Fibroblast of the aortic adventitia (primary cell): ENCODE measurements at places on chromosomes 2 and 18.

- DNase-seq, result no peak
Observed at GRCh38 chr2:70226781-70227180, 21.6 kb downstream of the TIA1 start.

DNA sequence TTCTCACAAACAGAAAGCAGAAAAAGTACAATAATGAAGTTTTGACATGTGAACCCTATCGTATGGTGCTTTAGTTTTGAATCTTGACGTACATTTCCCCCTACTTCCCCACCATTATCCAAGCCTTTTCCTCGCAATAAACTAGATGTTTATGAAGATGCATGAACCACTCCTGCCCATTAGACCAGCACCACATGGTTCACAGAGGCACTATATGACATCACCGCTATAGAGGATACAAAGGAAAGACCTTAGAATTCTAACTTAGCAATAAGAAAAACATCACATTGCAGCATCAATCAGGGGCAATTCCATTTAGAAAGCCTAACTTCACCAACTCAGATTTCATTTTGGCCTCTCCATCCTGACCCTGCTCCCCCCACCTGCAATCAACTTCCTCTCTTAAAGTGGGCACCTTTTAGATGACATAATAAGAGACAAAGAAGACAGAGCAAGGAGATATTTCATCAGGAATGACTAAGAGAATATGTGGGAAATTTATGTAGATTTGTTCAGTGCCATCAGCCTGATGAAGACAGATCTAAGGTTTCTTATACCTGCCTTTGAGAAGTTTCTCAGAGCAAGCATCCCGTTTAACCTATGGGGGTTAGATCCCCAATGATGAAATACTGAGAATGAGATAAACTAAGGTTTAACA, 124.9 kb downstream of the PIGN start:
- no peak for DNase-seq

DNA sequence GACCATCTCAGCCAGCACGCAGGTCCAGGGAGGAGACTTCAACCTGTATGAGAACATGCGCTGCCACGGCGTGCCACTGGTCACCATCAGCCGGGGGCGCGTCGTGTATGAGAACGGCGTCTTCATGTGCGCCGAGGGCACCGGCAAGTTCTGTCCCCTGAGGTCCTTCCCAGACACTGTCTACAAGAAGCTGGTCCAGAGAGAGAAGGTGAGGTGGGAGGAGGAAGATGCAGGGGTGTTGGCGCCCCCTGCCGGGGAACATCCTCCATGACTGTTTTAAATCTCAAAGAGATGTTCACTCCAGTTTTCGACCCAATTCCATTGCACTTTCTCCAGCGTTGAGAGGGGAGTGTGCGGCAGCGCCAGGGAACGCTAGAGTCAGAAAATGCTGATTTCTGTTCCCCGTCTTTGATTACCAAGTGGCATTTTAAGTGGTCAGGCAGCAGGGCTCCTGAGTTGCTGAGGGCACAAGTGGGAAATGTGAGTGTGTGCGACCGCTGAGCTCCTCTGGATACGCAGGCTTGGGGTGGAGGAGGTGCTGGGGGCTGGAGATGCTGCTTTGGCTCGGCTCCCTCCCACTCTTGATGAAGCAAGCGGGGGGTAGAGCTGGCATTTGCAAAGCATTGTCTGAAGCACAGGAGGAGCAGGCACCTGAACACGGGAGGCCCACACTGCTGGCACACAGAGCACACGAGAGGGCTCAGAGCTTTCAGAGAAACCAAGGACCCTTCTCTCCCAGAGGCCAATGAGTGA, 27.7 kb upstream of the MAPRE3 start:
- DNase-seq, result peak; percentile 60

DNA sequence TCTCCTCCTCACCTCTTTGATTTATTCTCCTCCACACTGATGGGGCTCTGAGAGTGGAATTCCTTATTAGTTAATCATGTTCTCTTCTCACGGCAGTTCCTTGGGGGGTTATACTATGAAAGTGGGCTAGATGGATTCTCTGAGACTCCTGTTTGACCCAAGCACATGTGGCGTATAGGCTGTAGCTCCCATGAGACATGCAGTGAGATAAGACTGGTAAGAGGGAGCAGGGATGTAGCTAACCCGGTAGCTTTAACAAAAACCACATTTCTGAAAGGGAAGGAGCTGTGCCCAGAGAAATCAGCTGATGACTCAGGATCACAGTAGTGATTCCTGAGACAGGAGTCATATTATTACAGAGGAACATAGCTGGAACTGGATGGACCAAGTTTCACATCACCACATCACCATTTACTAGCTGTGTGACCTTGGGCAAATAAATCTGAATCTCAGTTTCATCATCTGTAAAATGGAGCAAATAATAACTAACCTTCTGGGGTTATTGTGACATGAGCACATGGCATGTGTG, 82.9 kb downstream of the CRIM1 start:
- DNase-seq, result peak; percentile 98

DNA sequence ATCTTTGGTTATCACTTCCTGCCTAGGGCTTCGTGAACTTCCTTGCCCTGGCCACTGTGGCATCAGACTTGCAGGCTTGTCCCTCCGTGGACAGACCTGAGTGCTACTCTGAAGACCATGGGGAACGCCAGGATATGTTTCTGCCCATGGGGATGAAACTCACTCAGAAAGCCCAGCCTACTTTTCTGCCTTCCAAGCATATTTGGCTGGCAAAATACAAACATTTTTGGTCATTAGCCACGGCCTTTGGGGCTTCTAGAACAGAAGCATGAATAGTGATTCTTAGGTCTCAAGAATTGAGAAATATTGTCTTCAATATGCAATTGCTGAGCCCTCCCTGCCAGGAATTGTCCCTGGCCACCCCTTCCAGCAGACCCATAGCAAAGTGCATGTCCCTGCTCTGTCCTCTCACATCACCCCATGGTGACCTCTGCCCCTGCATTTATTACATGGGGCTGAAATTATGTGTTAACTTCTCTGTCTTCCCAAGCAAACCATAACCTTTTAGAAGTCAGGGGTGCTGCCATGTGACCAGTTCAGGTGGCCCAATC, 152.4 kb downstream of the OSR1 start:
- no peak for DNase-seq

- DNase-seq, result no peak
Observed at GRCh38 chr2:7030810-7031209, 113.6 kb downstream of the RNF144A start.

GRCh38 chr2:18551623-18552022, 8.8 kb downstream of the RDH14 start:
- no peak for DNase-seq

GRCh38 chr2:185391543-185391942, 347.1 kb upstream of the FSIP2 start:
- DNase-seq, result no peak

DNA sequence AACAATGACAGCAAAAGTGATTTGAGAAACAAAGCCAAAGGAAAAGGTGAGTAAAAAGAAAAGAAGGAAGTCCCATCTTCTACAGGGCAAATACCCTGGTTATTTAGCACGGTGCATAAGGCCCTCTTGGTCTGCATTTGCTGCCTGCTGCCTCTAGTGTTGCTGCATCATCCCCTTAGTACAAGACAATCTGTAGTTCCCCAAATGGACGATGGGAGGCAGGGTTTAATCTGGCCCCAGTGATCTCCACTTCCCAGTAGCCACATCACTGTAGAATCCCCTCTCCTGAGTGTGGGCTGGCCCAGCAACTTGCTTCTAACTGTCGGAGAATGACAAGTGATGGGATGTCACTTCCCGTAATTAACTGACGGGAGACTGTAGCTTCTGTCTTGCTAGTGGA, 85.1 kb downstream of the CTAGE1 start:
- no peak for DNase-seq

DNA sequence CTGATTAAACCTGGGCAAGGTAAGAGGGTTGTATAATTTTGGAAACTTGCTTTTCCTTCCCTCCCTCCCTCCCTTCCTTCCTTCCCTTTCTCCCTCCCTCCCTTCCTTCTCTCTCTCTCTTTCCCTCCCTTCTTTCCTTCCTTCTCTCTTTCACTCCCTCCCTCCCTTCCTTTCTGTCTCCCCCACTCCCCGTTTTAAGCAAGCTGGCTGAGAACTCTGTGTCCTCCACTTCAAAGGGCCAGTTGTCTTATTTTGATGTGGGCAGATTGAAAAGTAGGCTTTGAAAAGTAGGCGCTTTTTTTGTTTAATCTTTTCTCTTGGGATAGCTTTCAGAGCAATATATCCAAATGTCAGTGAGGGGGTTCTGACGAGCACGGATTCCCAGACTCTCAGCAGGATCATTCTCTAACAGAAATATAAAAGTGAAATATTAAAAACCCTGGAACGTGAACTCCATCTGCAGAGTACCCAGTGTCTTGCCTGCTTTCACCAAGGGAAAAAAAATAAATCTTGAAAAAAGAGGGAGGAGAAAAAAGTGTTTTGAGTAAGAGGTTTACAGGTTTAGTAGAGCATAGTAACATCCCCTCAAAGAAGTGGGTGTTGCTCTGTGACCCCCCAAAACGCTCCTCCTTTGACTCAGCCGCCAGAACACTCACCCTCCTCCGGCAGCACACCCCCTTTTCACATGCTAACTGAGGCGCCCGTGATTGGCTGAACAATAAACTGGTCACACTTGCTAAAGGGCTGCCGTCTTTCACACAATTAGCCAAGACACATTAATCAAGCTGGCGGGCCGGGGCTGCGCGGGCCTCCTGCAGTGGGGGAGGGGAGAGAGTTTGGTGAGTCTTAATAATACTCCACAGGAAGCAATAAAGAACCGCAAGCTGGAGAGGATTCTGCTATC, 52.2 kb downstream of the CDK15 start:
- peak; percentile 31 for DNase-seq

DNA sequence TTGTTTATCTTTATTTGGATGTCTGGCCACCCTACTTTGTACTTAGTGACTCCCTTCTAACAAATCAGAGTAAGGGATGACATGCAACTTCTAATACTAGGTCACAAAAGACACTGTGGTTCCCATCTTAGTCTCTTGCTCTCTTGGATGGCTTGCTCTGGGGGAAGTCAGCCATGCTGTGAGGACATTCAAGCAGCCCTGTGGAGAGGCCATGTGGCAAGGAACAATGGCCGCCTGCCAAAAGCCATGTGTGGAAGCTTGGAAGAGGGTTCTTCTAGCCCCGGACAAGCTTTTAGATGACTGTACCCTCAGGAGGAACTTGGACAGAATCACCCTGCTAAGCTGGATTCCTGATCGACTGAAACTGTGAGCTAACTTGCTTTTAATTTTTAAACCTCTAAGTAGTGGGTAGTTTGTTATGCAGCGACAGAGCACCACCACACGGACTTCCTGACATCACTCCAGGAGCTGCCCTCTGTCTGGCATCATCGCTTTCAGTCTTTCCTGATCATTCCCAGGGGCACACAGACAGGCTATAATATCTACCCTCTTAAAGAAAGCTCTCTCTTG, 116.8 kb upstream of the ODC1 start:
- no peak for DNase-seq

DNA sequence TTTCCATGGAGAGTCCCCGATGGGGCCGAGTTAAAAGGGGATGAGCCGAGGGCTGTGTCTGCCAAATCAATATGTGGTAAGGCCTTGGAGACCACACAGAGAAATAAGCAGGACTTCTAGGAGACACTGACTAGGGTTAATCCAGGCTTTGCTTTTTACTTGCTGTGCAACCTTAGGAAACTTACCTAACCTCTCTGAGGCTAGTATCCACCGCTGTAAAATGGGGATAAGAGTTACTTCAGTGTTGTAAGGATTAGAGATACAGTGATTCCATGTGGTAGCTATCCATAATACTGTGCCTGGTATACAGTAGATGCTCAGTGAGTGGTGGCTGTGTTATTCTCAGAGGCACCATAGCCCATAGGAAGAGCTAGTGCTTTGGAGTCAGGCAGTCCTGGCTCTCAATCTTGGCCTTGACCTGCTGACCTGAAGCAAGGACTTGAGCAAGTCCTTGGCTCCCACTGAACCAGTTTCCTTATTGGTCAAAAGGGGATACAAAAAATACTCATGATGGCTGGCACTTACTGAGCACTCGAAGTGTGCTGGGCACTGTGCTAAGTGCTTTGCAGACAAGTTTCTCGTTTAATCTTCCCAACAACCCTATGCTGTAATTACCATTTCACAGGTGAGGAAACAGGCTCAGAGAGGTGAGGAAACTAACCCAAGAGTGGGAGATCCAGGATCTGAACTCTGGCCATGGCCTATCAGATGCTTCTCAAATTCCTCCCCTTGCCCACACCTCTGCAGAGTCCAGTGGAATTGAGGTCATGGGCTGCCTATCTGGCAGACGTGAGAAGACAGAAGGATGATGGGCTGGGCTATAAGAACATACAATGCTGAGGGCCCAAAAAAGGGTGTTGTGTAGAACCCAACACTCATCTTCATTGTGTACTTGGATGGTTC, 12.0 kb upstream of the DES start:
- DNase-seq, result peak; percentile 8

DNA sequence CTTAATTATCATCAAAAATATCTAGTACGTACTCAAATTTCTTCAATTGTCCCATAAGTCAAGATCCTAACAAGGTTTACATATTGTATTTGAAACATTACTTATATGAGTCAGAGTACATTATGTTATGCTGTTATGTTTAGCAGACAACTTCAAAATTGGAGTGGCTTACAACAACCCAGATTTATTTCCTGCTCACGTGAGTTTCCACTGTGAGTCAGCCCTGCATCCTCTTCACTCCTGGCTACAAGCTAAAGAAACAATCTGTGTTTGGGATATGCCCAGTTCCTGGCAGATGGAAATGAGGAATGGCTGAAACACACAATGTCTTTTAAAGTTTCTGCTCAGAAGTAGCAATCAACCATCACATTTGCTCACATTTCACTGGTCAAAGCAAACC, 31.5 kb upstream of the TANC1 start:
- DNase-seq, result peak; percentile 90

- DNase-seq, result no peak
Observed at GRCh38 chr2:138950486-138950885, 170.3 kb upstream of the NXPH2 start.

DNA sequence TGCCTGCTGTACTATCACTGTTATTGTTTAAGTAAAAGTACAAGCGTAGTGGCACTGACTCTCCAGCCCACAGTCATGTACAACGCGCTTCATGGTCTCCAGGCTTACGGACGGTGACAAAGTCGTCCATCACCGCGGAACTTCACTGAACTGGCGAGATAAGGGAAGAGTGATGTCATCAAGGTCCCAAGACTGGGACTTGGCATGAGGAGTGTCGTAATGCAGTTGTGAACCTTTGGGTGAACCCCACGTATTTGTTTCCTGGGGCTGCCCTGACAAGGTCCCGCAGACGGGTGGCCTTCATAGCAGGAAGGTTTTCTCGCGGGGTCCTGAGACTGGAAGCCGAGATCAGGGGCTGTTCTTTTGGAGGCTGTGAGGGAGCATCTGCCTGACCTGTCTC, 17.3 kb downstream of the NFATC1 start:
- no peak for DNase-seq

GRCh38 chr2:157806426-157807077, 69.6 kb downstream of the ACVR1 start:
- no peak for DNase-seq
